ENCODE measurements at places on chromosomes 12 and 14.

- DNase-seq = no peak
Observed at GRCh38 chr14:20723488-20723887, 22.2 kb upstream of the EDDM3A start.

DNA sequence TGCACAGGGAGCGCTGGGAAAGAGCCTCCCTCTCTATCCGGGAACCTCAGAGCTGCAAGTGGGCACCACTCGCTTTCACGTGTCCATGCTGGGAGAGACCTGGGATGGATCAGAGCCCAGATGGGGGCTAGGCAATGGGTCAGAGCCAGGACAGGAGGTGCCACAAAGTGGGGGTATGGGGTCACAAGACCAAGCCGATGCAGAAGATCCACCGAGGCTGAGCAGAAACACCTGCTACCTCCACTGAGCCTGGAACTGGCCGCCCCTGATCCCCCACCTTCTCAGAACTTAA lies 180.9 kb upstream of the SFSWAP start:
- DNase-seq = no peak

DNA sequence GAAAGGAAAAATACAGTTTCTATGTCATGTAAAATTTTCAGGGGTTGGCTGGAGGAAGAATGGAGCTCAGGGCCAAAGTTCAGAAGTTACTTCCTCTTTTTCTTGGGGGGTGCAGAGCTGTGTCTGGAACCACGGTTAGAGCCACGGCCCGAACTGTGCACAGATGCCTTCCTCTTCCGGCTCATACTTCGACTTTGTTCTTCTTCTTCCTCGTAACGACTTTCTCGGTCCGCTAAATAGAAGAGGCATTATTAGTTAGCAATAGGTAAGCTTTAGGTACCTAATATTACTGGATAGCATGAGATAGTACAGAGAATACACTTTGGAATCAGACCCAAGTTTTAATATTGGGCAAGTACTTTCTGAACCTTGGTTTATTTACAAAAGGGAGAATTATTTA lies 31.2 kb downstream of the SUPT16H start:
- DNase-seq = no peak

GRCh38 chr14:23629832-23630396 lies 6.2 kb upstream of the DHRS2 start:
- DNase-seq = no peak

GRCh38 chr14:91515979-91516378 lies 5.9 kb upstream of the PPP4R3A start:
- no peak for DNase-seq

DNA sequence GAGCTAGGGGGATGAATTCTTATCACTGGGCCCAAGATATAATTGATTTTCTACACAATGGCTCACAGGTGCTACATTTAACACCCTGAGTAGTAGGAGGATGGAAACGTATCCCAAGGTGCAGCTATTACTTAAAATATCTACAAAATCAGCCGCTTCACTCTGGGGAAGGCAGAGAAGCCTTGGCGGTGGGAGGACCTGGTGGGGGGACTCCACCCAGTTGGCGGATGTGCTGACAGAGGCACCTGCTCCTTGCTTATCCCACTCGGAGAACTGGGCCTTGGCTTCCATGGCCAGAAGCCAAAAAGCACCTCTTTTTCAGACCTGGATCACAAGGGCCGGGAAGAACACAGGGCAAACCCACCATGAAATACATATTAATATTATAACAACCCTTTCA lies 106.3 kb downstream of the OTX2 start:
- DNase-seq = no peak

- no peak for DNase-seq
Observed at GRCh38 chr12:130115646-130116045, 46.6 kb upstream of the FZD10 start.

DNA sequence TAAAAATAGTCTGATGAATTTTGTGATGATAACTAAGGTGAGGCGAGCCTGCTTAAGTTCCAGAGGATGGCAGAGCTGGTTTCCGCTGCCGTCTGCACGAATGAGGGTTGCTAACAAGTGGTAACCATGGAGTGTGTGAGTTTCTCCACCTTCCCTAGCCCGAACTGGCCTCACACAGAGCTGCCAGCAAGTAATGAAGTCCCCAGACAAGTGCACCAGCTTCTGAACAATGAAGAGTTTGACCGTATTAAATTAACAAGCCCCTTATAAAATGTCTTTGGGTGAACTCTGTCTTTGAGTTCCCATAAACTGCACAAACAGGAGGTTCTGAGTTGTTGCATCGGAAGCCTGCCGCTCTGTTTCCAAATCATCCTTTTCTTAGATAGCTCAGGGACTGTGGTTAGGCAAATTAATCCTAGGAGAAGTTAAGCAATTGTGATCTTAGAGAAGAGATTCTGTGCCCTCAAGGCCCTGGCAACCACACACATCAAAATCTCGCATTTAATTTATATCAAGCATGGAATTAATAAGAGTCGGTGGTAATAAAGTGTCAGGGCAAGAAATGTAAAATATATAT lies 274.1 kb upstream of the DAAM1 start:
- DNase-seq = no peak

- DNase-seq = no peak
Observed at GRCh38 chr12:98296462-98297079, 218.8 kb upstream of the TMPO start.

- no peak for DNase-seq
Observed at GRCh38 chr12:46773586-46774321, 52.0 kb downstream of the SLC38A4 start.

- DNase-seq = no peak
Observed at GRCh38 chr12:31337952-31338351, 12.0 kb upstream of the SINHCAF start.

- no peak for DNase-seq
Observed at GRCh38 chr14:35482994-35483515, 50.9 kb upstream of the INSM2 start.

GRCh38 chr14:102696856-102697495 lies 80.3 kb upstream of the TRAF3 start:
- DNase-seq = no peak

DNA sequence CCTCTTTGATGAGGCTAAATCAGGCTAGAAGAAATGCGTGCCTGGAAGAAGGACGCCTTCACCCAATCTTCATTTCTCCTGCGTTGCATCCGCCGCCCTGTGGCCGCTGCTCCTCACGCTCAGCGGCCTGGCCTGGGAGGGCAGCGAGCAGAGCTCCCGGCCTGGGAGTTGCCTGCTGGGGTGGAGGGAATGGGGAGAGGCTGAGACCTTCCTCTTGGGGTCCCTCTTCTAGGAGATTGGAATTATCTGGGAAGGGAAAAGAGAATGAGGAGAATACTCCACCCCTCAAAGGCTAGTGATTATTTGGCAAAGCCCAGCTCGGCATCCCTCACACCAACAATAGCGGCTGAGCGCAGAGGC lies 2.4 kb upstream of the HOXC12 start:
- no peak for DNase-seq

DNA sequence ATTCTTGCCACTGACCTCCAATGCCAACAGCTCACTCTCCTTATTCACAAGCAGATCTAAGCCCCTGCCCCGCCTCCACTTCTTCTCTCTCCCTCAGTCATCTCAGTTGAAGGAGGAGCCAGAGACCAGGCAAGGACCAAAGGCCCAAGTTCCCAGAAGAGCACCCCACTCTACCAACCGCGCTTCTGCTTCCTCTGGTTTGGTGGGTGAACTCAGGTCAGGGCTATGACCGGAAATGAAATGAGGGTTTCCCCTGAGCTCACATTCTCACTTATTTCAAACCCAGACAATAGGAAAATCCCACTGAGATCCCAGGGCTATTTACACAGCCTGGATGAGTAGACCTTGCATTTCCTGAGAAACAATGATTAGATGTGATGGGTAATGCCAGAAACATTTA lies 9.9 kb downstream of the DPF3 start:
- no peak for DNase-seq

DNA sequence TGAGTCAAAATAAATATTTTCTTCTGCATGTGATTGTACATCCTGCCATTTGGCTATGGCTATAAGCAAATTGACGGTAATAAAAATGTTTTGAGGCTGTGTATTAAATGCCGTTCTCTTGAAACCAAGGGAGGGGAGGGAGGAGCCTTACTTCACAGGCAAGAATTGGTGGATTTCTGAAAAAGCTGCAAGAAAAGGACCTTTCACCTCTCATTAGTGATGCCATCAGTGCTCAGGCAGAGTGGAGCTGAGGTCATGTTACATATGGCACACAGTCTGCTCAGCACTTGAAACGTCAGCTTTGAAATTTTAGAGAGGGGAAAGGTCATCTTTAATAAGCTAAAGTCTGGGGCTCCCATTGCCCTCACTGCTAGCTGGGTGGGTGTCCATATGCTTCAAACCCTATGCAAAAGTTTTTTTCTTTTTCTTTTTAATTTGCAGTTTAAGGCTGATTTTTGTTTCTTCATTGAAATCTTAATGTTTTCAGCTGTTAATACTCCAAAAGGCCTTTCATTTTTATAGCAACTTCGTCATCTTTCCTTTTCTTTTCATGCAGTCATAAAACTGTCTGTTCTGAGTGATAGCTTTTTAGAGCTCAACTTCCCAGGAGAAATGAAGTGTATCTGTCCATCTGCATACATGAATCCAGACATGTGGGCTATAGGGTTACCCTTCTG lies 9.8 kb upstream of the SIX1 start:
- no peak for DNase-seq

DNA sequence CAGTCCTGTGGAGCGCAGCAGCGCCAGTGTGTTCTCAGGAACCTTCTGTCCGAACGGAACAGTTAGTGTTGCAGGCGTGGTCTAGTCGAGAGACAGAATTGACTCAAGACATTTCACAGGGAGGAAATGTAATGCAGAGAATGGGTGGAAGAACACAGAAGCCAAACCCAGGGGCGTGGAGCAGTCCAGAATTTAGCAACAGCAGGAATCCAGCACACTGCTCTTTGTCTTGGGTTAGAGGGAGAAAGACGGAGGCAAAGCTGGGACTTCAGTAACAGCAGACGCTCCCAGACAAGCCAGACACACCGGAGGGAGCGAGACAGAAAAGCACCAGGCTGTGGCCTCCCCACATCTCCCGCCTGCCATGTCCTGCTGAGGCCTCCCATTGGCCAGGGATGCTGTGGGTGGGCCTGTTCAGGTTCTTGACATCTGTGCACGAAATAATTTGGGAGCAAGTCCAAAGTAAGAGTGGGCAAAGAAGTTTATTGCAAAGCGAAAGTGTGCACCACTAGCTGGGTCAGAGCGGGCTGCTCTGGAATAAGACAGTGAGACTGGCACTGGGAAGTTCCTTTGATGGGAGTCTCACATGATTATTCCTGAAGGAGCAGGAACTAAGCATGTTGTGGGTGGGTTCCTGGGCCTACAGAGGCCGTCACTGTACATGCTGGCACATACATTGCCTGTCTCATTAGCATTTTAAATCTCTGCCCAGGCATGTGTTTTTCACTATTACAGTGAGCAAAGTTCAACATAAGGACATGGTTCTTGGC lies 339.3 kb upstream of the SFSWAP start:
- DNase-seq = peak; percentile 23

DNA sequence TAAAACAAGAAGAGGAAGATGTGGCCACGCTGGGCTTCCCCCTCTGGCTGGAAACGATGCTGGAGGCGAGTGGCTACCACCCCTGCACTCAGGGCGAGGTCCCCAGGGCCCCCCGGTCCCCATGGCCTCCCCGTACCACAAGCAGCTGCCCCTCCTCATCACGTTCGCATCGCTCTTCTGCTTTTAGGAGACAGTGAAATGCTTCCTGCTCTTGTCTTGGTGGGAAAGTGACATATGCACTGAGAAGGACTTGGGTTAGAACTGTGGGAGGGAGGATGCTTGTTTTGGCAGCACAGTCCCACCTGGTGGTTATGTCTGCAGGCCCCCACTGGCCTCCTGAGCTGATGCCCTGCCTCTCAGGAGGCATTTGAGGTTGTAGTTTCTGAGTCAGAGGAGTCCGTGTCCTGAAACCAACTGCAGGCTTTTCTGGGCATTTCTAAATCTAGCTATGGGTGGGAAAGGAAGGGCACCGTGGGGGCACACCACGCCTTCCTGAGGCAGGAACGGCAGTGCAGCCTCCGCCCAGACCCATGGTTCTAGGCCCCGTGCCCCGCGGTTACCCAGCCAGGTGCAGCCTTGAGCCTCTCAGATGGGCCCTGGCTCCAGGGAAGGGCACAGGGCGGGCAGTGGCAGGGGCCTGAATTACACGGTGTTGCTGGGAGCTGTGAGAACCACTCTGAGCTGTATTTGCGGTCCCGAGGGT lies 139.3 kb downstream of the ADGRD1 start:
- DNase-seq = no peak

GRCh38 chr14:37037636-37038387 lies 134.6 kb downstream of the SLC25A21 start:
- no peak for DNase-seq

- DNase-seq = no peak
Observed at GRCh38 chr12:80293759-80294158, 150.3 kb upstream of the PTPRQ start.

DNA sequence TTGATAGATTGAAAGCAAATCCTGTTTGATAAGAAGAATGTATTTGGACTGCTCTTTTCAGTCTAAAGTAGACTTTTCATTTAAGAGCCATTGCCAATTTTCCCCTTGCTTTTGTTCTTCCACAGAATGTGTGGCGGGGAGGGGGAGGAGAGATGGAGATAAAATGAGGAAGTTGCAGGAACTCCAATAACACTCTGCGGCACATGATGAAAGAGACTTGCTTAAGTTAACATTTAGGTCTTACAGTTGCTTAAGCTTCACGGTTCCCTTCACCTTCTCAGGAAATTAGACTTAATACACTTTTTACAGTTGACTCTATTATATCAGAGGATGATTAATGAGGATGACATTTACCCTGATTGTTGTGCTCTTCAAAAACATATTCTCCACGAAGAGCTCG lies 537.3 kb downstream of the TMTC2 start:
- DNase-seq = no peak
